ENCODE measurements at places on chromosomes 1 and 21. TPM values are rescaled to one million over a fixed set of nuclear protein-coding genes. Genes with fewer than 3 reads are reported as not detected.

- DNase-seq = no peak
These were observed 27.4 kb upstream of the RNF2 start for GRCh38 chr1:185017966-185018365.

- no peak for DNase-seq
These were observed 6.4 kb upstream of the E2F2 start for GRCh38 chr1:23537296-23537973.

DNA sequence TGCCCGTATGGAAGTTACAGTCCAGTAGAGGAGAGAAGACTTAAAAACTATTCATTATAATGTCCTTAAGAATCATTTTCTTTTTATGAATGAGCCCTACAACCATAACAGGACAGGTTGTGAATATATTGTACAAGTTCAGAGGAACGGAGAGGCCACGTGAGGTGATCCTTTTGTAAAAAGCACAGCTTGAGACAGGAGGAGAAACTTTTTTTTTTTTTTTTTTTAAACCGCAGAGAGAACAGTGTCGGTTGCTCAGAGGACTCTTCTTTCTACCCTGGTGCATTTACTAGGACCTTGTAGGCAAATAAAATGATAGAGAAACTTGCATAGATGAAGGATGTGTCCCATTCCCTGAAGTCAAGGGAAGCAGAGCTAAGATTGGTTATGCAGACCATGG is 32.1 kb downstream of the DYRK1A start:
- DNase-seq = no peak

- DNase-seq = no peak
These were observed 183.4 kb upstream of the SNX7 start for GRCh38 chr1:98478121-98478520.

- no peak for DNase-seq
These were observed 680 bp upstream of the CNN3 start for GRCh38 chr1:94927405-94928175.

- DNase-seq = no peak
These were observed 194.0 kb downstream of the C1orf94 start for GRCh38 chr1:34370748-34371147.

GRCh38 chr1:160835751-160836150 is 26.9 kb downstream of the CD244 start:
- DNase-seq = no peak

DNA sequence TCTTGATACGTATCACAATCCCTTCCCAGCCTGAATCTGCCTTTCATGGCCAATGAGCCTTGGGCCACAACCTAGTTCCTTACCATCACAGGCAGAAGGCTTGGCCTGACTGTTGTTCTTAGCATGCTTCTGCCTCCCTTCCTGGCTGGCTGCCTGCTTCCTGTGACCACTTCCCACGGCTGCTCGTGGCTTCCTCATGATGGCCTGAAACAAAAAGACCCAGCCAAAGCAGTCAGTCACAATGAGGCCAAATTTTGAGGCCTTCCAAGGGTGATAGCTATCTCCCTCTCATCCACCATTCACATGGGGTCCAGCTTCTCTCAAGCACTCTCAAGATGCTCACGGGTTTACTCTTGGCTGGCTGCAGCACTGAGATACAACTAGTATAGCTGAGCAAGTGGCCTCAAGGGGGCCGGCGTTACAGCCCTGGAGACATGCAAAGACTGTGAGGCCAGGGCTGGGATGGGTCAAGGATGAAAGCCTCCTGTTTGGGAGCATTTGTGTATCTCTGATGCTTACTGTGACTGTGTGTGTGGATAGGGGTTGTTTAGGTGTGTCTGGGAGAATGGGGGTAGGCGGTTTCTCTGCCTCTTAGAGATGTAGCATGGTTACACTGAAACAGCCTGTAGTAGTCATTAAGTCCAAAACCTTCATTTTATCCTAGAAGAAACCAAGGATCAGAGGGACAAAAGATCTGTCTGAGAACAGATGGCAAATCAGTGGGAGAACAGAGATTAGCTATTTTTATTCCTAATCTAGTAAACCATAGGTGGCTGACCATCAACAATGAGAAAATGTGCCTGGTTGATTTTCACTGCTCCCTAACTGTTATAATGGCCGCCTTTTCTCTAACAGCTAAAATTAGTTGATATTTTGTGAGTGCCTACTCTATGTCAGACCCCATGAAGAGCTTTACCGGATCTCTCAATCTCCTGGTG is 5.4 kb upstream of the TOE1 start:
- no peak for DNase-seq

DNA sequence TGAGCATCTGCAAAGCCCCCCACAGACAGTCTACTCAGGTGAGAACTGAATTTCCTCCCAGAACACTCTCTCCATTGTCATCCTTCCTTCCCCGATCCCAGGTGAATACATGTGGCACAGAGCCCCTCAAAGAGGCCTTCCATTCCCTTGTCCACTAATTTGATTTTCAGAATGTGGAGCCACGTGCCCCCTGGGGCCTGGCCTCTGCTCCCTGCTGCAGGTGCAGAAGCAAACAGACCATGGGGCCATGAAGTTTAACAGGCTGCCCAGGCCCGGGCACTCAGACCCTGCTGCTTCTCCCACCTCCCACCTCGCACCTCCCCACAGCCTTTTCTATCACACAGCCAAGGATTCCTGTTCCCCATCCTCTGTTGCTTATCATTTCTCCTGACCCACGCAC is 243.8 kb upstream of the RAB4A start:
- no peak for DNase-seq

DNA sequence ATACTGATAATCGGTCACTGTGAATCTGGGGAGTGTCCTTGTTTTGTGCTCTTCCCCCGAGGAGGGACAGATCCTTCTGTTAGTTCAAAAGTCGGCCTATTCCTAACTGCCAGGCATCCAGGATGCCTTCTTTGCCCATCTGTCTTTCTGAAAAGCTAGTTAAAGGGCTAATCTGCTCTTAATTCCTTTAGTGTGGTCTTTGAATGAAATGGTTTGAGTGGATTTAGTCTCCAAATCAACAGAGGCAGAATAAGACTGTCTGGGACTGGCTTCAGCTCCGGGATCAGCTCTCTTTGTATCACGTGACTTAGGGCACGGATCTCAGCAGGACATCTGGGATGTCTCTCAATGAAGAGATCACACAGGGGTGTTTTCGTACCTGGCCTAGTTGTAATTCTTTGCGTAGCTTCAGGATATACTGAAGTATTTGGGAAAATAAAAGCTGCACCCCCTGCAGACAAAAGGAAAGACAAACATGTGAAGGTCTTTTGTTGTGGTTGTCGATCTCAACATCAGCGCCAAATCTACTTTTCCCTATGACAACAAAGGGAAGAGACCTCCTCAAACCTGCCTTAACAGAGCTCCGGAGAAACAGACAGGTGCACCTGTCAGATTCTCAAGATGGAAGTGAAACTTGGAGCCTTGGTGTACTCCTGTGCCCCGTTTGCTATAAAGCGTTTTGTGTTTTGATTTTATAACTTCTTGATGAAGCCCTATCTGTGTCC is 97.9 kb downstream of the ERG start:
- DNase-seq = no peak

- DNase-seq = no peak
These were observed 4.2 kb upstream of the OTUD3 start for GRCh38 chr1:19877821-19878636.

DNA sequence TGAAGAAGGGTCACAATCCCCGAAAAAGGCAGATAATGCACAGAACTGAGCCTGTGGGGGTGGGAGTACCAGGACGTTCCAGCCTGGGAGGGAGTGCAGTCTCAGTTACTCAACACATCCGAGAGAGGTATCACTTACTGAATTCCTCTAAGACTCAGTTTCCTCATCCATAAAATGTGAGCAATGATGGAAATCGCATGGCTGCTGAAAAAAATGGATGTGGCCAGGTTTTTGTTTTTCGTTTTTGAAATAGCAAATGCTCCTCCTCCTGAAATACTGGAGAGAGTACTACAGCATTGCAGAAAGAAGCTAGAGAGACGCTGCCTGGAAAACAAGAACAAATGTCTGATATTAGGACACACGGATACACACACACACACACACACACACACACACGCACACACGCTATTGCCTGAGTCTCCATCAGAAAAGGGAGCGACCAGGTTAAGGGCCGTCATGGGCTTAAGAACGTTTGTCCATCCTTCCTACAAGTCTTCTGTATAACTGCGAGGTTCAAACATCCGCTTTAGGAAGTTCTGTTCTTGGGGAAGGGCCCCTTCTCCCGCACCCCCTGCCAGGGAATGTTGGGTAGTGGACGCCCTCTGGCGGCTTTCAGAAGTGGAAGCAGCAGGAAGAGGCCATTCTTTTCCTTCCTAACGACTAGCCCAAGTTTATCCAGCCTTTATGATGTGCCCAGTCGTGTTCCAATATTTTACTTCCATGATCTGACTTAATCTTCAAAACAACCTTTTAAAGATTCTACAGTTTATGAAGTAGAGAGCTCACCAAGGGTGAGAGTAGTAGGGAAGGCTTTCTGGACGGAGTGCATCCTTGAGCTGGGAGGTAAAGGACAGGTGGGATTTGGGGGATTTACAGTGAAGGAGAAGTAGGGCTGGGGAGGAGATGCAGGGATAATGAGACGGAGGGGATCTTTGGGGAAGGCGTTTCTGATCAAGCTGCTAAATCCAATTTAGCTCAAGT is 699 bp upstream of the NES start:
- DNase-seq = no peak

DNA sequence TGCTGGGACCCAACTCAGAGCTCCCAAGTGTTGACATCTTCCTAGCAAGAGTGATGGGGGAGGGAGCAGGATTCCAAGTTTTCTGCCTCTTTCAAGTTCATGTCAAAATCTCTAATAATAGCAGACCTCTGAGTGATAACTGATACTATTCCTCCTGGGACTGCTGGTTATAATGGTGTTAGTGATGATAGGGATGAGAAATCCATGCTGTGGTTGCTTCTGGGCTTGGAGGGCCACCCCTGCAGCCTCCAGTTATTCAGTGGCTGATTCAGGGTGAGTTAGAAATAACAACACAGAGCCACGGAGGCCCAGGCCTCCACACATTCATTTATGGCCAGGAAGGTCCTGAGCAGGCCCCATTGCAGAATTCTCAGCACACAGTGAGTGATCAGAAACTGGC is 40.6 kb upstream of the ARTN start:
- no peak for DNase-seq

GRCh38 chr1:168096296-168097165 is 40.2 kb downstream of the GPR161 start:
- DNase-seq = no peak

DNA sequence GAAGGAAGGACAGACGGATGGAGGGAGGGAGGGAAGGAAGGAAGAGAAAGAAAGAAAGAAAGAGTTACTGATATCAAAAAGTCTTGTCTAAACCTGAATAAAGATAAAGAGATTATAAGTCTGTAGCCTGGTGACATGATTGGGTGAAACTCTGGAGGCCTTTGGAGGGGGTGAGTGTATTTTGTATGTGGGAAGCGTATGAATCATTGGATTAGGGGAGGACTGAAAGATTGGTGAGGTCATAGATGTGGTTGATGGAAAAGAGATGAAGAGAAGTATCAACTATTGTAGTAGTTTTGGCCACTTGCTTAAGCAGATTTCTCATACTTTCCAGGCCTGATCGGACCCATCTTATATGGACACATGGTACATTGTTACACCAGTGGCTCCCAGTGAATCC is 11.5 kb upstream of the KCNJ6 start:
- no peak for DNase-seq

GRCh38 chr1:21189421-21189820 is 12.7 kb upstream of the EIF4G3 start:
- no peak for DNase-seq

DNA sequence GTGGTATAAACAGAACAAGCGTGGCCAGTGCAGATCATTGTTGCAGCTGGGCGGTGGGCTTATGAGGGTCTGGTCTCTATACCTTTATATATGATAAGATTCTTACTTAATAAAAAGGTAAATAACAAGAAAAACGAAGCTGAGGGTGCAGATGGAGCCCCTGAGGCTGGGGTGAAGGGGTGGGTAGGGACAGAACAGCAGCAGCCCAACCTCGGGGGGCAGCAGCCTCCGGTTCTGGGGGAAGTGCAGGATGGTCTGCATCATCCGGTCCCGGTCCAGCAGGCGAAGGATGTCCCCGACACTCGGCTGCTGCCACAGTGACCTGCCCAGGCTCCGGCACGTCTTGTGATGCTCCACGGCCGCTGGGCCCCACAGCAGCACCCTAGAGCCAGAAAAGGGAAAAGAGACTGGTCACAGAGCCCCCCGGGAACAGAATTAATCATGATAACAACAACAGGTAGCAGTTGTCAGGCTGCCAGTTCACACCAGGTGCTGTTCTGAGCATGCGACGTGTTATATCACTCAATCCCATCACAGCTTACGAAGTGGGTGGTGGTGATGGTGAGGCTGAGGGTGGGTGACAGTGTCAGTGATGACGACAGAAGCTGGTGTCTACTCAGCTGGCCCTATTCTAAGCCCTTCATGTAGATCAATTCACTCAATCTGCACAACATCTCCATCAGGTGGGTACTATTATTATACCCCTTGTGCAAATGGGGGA is 35.5 kb downstream of the MRAP start:
- DNase-seq = no peak

GRCh38 chr1:17777330-17777729 is 22.2 kb downstream of the ACTL8 start:
- no peak for DNase-seq

GRCh38 chr1:89201106-89201794 is 2.5 kb upstream of the GBP4 start:
- no peak for DNase-seq

DNA sequence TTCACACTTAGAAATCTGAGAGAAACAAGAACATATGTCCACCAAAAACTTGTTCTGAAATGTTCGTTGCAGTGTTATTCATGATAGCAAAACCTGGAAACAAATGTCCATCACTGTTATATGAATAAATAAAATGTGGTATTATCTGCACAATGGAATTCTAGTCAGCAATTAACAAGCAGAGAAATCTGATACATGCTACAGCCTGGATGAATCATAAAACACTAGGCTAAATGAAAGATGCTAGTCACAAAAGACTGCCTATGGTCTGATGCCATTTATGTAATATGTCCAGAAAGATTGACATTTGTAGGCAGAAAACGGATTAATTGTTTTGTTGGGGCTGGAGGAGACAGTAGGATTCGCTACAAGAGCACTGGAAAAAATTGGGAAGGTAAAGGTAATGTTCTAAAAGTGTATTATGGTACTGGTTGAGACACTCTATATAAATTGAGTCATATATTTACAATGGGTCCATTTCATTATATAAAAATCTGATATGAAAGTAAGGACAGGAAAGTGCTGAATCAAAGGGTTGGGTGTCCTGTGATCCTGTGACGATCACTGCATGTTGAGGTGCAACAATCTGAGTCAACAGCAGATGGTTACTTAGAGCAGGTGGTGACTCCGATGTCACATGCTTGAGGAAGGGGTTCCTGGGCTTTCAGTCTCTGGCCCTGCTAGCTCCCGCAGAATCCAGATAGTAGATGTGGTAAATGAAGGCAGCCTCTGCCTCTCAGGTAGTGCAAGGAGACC is 102.1 kb upstream of the NBPF4 start:
- no peak for DNase-seq

GRCh38 chr1:19328486-19328885 is 16.4 kb downstream of the SLC66A1 start:
- DNase-seq = no peak

GRCh38 chr1:18546026-18546425 is 65.3 kb downstream of the KLHDC7A start:
- DNase-seq = no peak

- DNase-seq = peak; percentile 87
These were observed 2.5 kb downstream of the MTHFR start for GRCh38 chr1:11802973-11803885.

LYPD8 gene
- not detected for total RNA-seq

ALX3 gene
- total RNA-seq = 1.4 TPM

RGS13 gene
- not detected for total RNA-seq

SYTL1 gene
- 37.2 TPM for total RNA-seq

MROH9 gene
- not detected for total RNA-seq

SHE gene
- total RNA-seq = 0.27 TPM

DNAJC28 gene
- 3.0 TPM for total RNA-seq

CENPF gene
- 141 TPM for total RNA-seq

CD1C gene
- total RNA-seq = not detected

ESRRG gene
- 26.2 TPM for total RNA-seq

PLEKHA6 gene
- total RNA-seq = 37.8 TPM
